ENCODE measurements at places on chromosomes 6 and 20. TPM values are rescaled to one million over a fixed set of nuclear protein-coding genes. Genes with fewer than 3 reads are reported as not detected.

DNA sequence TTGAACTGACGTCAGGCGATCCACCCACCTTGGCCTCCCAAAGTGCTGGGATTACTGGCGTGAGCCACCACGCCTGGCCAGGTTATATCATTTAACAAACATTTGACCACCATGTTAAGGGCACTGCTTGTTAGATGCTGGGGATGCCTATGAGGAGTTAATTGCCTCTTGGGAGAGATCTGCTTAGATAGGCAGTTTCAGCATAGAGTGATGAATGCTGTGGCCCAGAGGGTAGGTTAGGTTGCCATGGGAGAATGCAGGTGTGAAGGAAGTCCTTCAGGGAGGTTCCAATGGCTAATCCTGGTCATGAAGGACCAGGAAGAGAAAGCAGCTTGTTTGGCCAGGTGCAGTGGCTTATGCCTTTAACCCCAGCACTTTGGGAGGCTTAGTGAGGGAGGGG is 17.0 kb downstream of the PHF20 start:
- no peaks in the 10 kb centered on the region for H3K27me3 ChIP-seq
- H3K4me3 ChIP-seq = no peak overlapping the region
- no peak overlapping the region for H3K27ac ChIP-seq
- DNase-seq = no peak

DNA sequence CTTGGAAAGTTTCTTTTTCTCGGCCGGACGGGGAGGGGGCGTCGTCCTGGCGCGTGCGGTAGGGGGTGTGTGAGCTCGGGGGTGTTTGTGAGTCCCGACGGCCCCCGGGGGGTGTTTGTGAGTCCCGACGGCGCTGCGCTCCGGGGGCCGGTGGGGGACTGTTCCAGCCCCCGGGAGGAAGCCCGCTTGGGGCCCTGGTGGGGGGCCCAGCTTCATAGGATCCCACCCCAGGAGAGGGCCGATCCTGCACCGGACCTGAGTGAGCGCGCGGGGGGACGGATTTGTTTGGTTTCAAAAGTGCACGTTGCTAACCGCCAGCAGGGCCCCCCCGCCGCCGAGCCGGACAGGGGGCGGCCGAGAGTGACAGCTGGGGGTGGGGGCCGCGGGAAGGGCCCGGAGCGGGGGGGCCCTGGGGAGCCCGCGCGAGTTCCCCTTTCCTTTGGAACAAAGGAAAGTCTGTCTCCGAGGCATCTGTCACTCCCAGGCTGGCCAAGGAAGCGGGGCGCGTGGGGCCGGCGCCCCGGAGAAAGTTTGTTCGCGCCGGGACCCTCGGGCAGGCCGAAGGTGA is 485 bp downstream of the TGIF2 start:
- H3K27me3 ChIP-seq = peaks cover 40% of the 10 kb centered on the region
- H3K4me1 ChIP-seq = peaks cover 9% of the 10 kb centered on the region
- peak overlapping the region; percentile 82 for H3K4me3 ChIP-seq
- peak; percentile 46 for DNase-seq
- peak overlapping the region; percentile 76 for H3K27ac ChIP-seq

Gene OVOL2
- not detected for total RNA-seq

DNA sequence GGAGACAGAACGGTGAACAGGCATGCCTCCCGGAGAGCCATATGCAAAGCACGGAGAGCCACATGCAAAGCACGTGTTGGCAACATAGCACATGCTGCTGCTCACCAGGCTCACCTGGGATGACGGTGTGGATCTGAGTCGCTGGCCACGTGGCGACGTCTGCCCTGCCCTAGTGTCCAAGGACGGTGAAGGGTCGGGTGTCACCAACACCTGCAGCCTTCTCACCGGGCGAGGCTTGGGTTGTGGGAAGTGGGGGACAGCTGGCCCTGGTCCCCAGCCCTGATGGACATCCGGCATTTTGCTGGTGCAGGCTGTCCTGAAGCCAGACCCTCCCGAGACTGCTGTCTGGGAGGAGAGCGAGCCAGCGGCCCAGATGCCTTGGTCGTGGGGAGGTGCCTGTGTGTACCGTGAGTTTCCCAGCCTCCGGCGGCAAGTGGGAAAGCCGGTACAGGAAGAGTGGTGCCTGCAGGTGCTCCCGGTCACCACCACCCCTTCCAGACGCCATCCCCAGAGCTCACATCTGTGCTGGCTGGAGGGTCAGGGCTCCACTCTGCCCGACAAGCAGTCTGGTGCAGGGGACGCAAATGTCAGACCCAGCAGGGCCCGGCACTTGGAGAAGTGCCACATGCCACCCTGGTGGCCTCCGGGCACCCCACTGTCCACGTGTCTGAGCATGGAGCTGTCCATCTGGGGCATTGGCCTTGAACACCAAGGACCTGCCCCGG is 5.9 kb upstream of the ADRM1 start:
- no peak overlapping the region for H3K27ac ChIP-seq
- no peak overlapping the region for H3K4me3 ChIP-seq
- no peak for DNase-seq
- no peaks in the 10 kb centered on the region for H3K27me3 ChIP-seq
- H3K4me1 ChIP-seq = no peaks in the 10 kb centered on the region
- peaks cover 58% of the 10 kb centered on the region for H3K36me3 ChIP-seq

DNA sequence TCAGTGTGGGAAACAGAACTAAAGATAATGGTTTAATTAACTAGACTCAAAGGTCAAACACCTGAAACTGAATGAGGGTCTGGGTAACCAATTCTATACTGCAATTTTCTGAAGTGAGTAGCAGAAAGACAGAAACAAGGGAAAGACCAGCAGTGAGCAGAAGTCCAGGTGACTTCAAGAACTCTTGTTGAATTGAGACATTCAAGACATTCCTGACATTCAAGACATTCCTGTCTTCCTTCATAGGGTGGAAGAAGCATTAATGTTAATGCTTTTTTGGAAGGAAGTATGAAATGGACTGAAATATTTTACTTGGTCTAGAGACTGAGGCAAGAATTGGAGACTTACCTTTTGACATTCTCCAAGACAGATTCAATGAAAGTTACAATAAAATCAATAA is 529.9 kb upstream of the MMS22L start:
- no peaks in the 10 kb centered on the region for H3K36me3 ChIP-seq
- H3K27me3 ChIP-seq = no peaks in the 10 kb centered on the region
- no peak for DNase-seq
- no peak overlapping the region for H3K27ac ChIP-seq
- H3K4me3 ChIP-seq = no peak overlapping the region
- no peaks in the 10 kb centered on the region for H3K4me1 ChIP-seq

GRCh38 chr6:31479151-31479932 is 18.6 kb upstream of the MICB start:
- H3K4me1 ChIP-seq = no peaks in the 10 kb centered on the region
- H3K36me3 ChIP-seq = no peaks in the 10 kb centered on the region
- H3K27ac ChIP-seq = no peak overlapping the region
- H3K27me3 ChIP-seq = peaks cover 5% of the 10 kb centered on the region
- H3K4me3 ChIP-seq = no peak overlapping the region

Gene TRAPPC3L
- not detected for total RNA-seq

Gene CSE1L
- total RNA-seq = 62.8 TPM

GRCh38 chr6:67361264-67361663 is 1273.8 kb upstream of the ADGRB3 start:
- H3K27me3 ChIP-seq = no peaks in the 10 kb centered on the region
- no peaks in the 10 kb centered on the region for H3K36me3 ChIP-seq
- H3K4me3 ChIP-seq = no peak overlapping the region
- no peak overlapping the region for H3K27ac ChIP-seq

GRCh38 chr6:35295036-35295435 is 2.6 kb upstream of the DEF6 start:
- DNase-seq = no peak
- H3K36me3 ChIP-seq = peaks cover 2% of the 10 kb centered on the region
- H3K4me3 ChIP-seq = no peak overlapping the region
- H3K4me1 ChIP-seq = peaks cover 9% of the 10 kb centered on the region
- peak overlapping the region; percentile 18 for H3K27ac ChIP-seq

- H3K4me3 ChIP-seq = no peak overlapping the region
- no peaks in the 10 kb centered on the region for H3K36me3 ChIP-seq
- DNase-seq = no peak
- H3K27me3 ChIP-seq = no peaks in the 10 kb centered on the region
Measured at GRCh38 chr20:60955706-60956105, 296.4 kb upstream of the CDH4 start.

GRCh38 chr6:7129360-7129759 is 21.6 kb downstream of the RREB1 start:
- DNase-seq = no peak
- peak overlapping the region; percentile 91 for H3K27ac ChIP-seq
- H3K36me3 ChIP-seq = no peaks in the 10 kb centered on the region
- H3K27me3 ChIP-seq = no peaks in the 10 kb centered on the region
- peaks cover 61% of the 10 kb centered on the region for H3K4me1 ChIP-seq
- H3K4me3 ChIP-seq = no peak overlapping the region

Gene IFT52
- 3.5 TPM for total RNA-seq

DNA sequence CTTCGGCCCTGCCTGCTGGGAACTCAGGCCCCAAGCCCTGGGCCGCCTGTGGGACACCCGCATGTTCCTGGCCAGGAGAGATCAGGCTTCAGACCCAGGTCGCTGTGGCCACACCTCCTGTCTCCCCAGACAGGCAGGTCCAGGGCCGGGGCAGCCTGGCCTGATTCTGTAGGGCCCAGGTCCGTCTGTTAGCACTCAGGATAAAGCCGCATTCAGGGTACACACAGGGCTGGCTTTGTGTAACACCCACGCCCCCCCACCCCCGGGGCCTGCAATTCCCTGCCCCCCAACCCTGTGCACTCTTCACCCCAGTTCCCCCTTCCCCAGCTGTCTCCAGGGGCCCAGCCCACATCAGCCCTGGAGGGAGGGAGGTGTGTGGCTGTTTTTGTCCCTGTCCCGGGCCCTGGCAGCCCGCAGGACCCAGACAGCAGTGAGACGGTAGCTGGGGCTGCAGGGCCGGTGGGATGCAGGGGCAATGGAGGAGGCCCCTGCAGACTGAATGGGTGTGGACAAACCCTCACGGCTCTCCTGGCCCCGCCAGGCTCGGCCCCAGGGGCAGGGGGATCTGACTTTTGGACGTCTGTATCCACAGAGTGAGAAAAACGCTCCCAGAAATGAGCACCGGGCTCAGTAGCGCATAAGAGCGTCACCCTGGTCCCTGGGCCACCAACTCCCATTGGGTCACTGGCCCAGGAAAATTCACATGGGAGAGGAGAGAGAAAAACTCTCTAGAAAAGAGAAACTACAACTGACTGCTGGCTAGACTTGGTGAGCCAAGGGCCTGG is 42.4 kb upstream of the ZBP1 start:
- peaks cover 10% of the 10 kb centered on the region for H3K4me1 ChIP-seq
- H3K27ac ChIP-seq = no peak overlapping the region
- DNase-seq = no peak
- H3K27me3 ChIP-seq = no peaks in the 10 kb centered on the region
- H3K36me3 ChIP-seq = no peaks in the 10 kb centered on the region

- peaks cover 4% of the 10 kb centered on the region for H3K27me3 ChIP-seq
- DNase-seq = peak; percentile 50
- H3K4me1 ChIP-seq = no peaks in the 10 kb centered on the region
- H3K4me3 ChIP-seq = no peak overlapping the region
- no peak overlapping the region for H3K27ac ChIP-seq
Measured at GRCh38 chr6:166286839-166287271, 21.3 kb downstream of the PRR18 start.

DNA sequence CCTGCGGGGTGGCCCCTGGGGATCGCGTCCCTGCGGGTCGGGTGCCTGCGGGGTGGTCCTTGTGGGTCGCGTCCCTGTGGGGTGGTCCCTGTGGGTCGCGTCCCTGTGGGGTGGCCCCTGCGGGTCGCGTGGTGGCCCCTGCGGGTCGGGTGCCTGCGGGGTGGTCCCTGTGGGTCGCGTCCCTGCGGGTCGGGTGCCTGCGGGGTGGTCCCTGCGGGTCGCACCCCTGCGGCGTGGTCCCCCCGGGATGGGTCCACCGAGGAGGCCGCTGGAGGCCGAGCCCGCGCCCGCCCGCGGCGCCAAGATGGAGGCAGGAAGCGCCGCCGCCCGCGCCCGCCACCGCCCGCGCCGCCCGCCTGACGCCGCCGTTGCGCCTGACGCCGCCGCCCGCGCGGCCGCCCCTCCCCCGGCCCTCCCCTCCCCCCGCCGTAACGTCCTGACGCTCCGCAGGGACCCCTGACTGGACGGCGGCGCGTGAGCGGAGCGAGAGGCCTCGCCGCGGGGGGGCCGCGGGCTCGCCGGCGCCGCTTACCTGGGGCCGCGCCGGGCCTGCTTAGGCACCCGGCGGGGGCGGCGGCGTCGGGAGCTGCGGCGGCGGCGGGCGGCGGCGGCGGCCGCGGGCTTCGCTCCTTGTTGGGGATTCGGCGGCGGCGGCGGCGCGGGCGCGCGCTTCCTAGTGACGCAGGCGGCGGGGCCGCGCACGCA is at the start of gene GMEB2:
Gene GMEB2 (minus strand): TSS at position 678 of the 705 bp plus-strand sequence. CDS start 7,704 bp downstream, outside the sequence.
- H3K4me1 ChIP-seq = peaks cover 15% of the 10 kb centered on the region
- DNase-seq = peak; percentile 83
- no peaks in the 10 kb centered on the region for H3K27me3 ChIP-seq

DNA sequence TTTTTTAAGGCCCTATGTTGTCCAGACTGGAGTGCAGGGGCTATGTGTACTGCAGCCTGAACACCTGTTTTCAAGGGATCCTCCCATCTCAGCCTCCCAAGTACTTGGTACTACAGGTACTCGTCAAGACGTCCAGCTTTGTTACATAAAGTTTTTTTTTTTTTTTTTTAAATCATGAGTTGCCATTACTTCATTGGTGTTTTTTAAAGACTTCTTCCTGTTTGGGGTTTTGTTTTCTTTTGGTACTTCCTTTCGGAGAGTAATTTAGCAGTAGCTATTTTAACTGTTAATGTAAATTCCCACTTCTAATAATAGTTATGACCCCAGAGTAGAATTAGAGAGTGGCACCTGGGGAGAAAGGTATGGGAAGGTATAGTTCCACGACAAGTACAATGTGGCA is 10.5 kb downstream of the ZNFX1 start:
- peaks cover 20% of the 10 kb centered on the region for H3K4me1 ChIP-seq
- H3K36me3 ChIP-seq = peaks cover 86% of the 10 kb centered on the region
- no peaks in the 10 kb centered on the region for H3K27me3 ChIP-seq

DNA sequence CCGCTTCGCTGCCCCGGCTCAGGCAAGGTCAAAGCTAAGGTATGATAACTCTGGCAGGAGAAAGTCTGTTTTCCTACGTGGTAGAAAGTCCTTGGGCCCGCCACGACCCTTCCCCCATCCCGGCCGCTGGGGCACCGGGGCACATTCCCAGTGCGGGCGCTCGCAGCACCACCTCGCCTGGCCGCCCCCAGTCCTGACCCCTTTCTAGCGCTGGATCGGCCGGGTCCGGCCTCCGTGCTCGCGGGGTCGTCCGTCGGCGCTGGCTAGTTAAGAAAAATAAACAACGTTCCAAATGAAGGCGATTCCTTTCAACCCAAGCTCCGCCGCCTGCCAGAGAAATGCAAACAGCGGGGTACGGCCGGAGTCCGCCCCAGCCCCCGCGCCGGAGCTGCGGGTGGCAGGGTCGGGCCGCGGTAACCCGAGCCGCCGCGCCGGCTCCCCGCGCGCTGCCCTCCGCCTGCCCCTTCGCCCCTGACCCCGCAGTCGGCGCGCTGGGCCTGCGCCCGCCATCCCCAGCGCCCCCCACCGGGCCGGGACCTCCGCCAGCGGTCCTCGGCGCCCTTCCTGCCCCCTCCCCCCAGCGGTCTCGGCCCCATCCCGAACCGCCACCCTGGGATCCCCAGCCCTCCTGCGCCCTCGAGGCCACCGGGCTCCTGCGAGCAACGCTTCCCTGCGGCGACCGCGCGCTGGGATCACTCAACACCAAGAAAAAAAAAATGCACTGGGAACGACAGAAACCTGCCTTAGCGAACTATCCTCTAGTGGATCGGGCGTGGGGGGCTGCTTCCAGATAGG is 37.6 kb downstream of the NCR2 start:
- no peak overlapping the region for H3K27ac ChIP-seq
- H3K27me3 ChIP-seq = peaks cover 88% of the 10 kb centered on the region
- no peaks in the 10 kb centered on the region for H3K36me3 ChIP-seq
- H3K4me3 ChIP-seq = peak overlapping the region; percentile 44
- H3K4me1 ChIP-seq = peaks cover 16% of the 10 kb centered on the region

Gene MUC22
- not detected for total RNA-seq

Gene TUBB
- 220 TPM for total RNA-seq

- H3K36me3 ChIP-seq = no peaks in the 10 kb centered on the region
- DNase-seq = no peak
Measured at GRCh38 chr20:872855-873520, 39.5 kb downstream of the FAM110A start.
